ENCODE measurements at places on chromosomes 1 and 21. TPM values are rescaled to one million over a fixed set of nuclear protein-coding genes. Genes with fewer than 3 reads are reported as not detected.

GRCh38 chr1:86616871-86617270, 70.0 kb downstream of the CLCA4 start:
- no peak for DNase-seq

- DNase-seq = no peak
Observed at GRCh38 chr1:26761217-26761616, 26.5 kb upstream of the PIGV start.

- no peak for DNase-seq
Observed at GRCh38 chr1:209748620-209749019, 7.2 kb upstream of the TRAF3IP3 start.

- DNase-seq = no peak
Observed at GRCh38 chr1:91092503-91092902, 70.7 kb upstream of the ZNF644 start.

DNA sequence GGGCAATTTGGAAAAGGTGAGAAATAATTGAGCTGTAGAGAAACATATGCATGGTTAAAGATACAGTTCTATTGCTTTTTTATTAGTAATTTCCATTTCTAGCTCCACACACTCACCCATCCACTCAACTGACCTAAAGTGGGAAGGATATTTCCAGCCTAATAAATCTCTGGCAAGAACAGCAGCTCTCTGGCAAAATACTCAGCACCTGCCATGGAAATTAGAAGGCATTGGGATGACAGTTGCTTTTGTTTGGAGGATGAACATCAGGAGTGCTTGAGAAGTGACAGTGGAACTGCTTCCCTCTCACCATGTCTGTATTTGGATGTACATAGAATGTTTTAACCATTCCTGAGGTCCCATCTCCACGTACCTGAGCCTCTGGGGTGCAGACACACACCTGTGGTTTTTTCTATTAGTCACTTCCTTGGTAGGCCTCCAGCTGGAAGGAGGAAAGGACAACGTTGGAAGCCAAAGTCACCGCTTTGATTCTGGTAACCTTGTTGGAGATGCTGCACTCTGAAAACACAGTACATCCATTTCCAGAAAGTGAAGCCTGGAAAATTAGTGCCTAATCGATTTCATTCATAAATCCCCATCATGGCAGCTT, 62.3 kb upstream of the RUNX1 start:
- no peak for DNase-seq

- no peak for DNase-seq
Observed at GRCh38 chr1:11767922-11768704, 6.1 kb downstream of the C1orf167 start.

GRCh38 chr21:38956521-38956855, 150.8 kb downstream of the ETS2 start:
- no peak for DNase-seq

GRCh38 chr21:41933313-41934079, 20.3 kb downstream of the C2CD2 start:
- DNase-seq = peak; percentile 19

GRCh38 chr1:109546311-109547109, 1.9 kb upstream of the GNAI3 start:
- DNase-seq = peak; percentile 88

GRCh38 chr1:72023063-72023930, 259.0 kb downstream of the NEGR1 start:
- no peak for DNase-seq

- no peak for DNase-seq
Observed at GRCh38 chr21:46148106-46148505, 7.3 kb downstream of the FTCD start.

DNA sequence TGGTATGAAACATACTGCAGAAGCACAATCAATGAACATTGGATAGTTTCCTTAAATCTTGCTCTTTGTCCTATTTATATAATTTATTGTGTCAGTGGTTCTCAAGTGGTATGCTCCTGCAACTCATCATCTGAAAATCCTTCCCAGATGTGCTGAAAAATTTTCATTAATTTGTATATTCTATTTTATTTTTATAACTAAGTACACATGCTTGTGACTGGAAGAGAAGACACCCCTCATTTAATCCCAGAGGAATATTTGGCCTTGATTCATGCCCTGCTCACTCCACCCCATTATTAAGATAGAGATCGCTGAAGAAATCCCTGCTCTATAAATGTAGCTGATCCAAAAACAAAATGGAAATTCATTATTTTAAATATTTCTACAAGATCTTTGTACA, 870.5 kb upstream of the CXADR start:
- no peak for DNase-seq

GRCh38 chr1:234546890-234547788, 62.8 kb downstream of the IRF2BP2 start:
- no peak for DNase-seq

Gene GCSAML
- not detected for total RNA-seq

Gene DRAM2
- total RNA-seq = 106 TPM

Gene NPPA
- not detected for total RNA-seq

Gene GPR37L1
- total RNA-seq = not detected

Gene GRHL3
- 3.1 TPM for total RNA-seq

Gene OR2W3
- not detected for total RNA-seq

Gene SH2D5
- 0.87 TPM for total RNA-seq
